ENCODE measurements at places on chromosomes 11 and 22. TPM values are rescaled to one million over a fixed set of nuclear protein-coding genes. Genes with fewer than 3 reads are reported as not detected.
A peak's percentile ranks its signal among the peaks of the same experiment; 100 is the strongest.

The POU2AF1 gene
- not detected for total RNA-seq

The RGL4 gene
- not detected for total RNA-seq

DNA sequence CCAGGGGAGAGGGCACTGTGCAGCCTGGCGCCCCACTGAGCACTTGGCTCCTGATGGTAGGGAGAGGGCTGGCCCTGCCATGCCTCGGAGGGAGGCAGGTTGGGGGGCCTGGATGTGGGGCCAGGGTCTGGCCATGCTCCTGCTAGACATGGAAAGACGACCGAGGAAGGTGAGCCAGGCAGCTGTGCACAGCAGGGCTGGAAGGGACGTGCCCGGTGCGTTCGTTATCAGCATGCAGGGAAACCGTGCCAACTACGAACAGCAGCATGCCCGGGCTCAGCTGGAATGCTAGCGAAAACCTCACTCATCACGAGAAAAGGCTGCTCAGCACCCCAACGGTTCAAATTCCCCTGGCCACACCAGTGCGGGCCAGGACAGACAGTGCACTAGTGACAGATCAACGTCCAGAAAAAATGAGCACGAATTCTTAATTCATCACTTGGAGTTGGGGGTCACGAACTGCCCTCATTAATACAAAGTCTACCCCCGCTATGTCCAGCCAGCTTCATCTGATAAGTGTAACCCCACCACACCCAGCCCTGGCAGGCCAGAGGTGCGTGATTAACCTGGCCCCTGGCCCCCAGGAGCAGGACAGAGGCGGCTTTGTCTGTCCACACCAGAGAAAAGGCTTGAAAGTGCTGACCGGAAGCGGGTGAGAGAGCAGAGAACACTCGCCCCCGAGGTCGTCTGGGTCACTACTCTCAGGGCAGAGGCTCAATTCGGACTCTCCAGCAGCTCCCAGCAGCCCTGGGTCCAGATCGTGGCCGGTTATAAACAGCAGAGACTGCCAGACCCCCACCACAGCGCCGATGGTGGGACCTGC is 84.2 kb downstream of the CELSR1 start:
- DNase-seq, result no peak

- peak; percentile 63 for DNase-seq
These were observed 26.1 kb upstream of the CHRM4 start for GRCh38 chr11:46417711-46418110.

The SYCE3 gene
- not detected for total RNA-seq

The OR4S2 gene
- not detected for total RNA-seq

GRCh38 chr11:105915021-105915420 is 107.0 kb downstream of the MSANTD4 start:
- no peak for DNase-seq

The NOX4 gene
- 1.3 TPM for total RNA-seq

- no peak for DNase-seq
These were observed 25.3 kb upstream of the ALX4 start for GRCh38 chr11:44335052-44335760.

- DNase-seq, result no peak
These were observed 37.7 kb upstream of the FDX1 start for GRCh38 chr11:110392056-110392455.

DNA sequence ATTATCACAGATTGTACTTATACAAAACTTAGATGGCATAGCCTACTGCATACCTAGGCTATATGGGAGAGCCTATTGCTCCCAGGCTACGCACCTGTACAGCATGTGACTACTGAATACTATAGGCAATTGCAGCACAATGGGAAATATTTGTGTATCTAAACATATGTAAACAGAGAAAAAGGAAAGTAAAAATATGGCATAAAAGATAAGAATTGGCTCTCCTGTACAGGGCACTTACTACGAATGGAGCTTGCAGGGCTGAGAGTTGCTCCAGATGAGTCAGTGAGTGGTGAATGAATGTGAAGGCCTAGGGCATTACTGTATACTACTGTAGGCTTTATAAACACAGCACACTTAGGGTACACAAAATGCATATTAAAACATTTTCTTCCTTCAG is 13.2 kb downstream of the APOL6 start:
- DNase-seq, result no peak

The ARHGAP8 gene
- 24.8 TPM for total RNA-seq

DNA sequence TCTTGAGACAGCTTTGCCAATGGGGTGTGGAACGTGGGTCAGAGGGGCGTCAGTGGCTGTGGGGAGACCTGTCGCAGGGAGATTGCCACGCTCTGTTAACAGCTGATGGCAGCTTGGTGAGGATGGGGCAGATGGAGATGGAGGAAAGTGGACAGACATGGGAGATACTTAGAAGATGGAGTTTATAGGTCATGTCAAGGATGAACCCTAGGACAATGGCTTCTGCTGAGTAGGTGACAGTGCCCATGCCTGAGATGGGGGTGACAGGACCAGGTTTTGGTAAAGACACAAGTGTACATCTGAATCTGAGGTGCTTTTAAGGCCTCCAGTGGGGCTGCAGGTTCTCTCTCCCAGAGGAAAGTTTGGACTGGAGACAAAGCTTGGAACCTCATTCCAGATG is 51.5 kb upstream of the ACCSL start:
- no peak for DNase-seq

GRCh38 chr22:37312549-37313183 is 30.4 kb downstream of the CYTH4 start:
- DNase-seq, result no peak

- peak; percentile 30 for DNase-seq
These were observed 872.0 kb downstream of the BRD1 start for GRCh38 chr22:48955351-48956311.

GRCh38 chr22:33757041-33757801 is 163.1 kb downstream of the LARGE1 start:
- peak; percentile 41 for DNase-seq

The FAM227A gene
- 3.8 TPM for total RNA-seq

The OR51L1 gene
- not detected for total RNA-seq

The YPEL4 gene
- not detected for total RNA-seq

The TBX10 gene
- total RNA-seq, result not detected

GRCh38 chr22:42635531-42635930 is 4.9 kb downstream of the ATP5MGL start:
- no peak for DNase-seq

The SCO2 gene
- total RNA-seq, result not detected
